ENCODE measurements at places on chromosomes 12 and 14.
A peak's percentile ranks its signal among the peaks of the same experiment; 100 is the strongest.

DNA sequence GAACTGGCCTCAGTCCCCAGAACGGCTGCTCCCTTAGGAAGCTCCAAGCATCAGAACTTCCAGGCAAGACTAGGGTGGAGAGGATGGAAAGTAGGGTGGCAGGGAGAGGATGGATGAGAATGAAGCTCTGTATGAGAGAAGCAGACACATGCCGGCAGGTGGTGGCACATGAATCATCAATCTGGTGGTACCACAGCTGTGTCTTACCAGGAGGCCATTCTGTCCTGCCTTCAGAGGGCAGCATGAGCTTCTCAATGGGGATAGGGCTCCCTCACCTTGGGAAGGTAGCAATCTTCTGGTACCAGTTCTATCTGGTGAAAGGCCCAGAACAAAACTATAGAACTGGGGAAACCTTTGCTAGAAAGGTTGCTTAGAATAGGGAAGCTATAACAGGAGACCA lies 55.4 kb upstream of the PYGL start:
- DNase-seq: no peak

DNA sequence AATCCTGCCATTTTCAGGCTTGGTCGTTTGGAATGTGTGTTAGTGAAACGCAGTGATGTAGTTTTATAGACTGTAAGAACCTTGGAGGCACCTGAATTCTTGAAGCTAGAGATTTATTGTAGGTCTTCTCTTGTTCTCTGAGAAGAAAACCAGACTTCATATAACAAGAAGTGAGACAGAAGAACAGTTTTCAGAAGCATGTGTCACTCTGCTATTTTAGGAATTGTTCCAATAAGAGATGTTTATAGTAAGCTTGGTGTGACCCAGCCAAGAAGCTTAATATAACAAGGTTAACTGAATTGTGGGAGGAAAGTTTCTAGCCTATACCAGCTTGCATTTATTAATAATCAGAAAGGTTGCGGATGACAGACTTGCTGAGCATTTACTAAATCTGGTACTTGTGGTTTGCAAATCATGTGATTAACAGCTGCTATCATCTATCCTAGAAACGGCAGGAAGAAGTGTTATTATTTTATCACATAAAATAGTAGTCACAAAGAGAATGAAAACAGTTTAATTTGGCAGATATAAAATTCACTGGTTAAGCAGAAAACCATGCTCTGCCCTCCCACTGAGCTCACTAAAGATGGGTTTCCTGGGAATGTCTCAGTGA lies 49.2 kb upstream of the BCAT1 start:
- no peak for DNase-seq

- DNase-seq: no peak
Observed at GRCh38 chr12:3901116-3901515, 27.9 kb upstream of the PARP11 start.

DNA sequence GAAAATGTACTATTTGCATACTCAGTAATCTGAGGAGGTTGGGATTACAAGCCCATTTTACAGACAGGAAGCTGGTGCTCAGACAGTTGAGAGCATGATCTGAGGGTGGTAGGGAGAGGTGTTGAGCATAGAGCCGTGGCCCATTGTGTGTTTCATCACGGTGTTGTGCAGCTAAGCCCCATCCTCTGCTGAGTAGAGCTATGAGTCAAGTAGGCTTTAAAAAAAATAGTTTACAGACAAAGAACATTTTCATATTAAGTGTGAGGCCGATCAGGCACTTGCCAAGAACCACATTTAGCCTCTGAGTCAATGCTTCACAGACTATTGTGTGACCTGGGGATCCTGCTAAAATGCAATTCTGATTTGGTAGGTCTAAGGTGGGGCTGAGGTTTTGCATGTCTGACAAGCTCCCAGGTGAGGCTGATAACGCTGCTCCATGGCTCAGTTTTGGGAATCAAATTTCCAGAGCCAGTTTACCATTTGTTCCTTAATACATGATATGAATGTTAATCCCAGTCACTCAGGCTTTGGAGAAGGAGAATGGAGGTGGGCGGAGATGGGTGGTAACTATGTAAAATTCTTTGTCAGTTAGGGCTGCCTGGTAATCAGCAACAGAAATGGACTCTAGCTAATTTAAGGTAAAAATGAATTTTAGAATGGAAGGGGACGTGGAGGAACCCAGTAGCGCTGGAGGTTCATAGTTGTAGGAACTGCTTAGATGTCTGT lies 22.2 kb downstream of the ZNF664 start:
- DNase-seq: no peak

GRCh38 chr14:103007555-103007954 lies 49.8 kb downstream of the CDC42BPB start:
- no peak for DNase-seq

- no peak for DNase-seq
Observed at GRCh38 chr12:86473231-86473630, 217.0 kb upstream of the MGAT4C start.

DNA sequence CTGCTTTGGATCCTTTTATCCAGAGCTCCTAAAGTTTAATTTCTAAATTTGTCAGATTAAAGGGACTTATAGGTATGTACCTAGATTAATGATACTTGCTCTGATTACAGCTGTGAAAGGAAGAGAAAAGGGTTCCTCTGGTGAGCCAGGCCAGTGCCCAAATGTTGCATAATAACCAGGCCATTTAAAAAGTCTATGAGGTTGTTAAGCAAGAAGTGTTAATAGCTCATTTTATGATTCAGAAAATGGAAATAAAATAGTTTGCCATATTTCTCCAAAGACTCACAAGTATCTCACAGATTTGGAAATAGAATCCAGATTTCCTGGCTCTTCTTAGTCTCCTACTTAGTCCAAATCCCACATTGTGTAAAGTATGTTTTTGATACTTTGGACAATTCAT lies 67.6 kb downstream of the SLC38A6 start:
- DNase-seq: no peak

DNA sequence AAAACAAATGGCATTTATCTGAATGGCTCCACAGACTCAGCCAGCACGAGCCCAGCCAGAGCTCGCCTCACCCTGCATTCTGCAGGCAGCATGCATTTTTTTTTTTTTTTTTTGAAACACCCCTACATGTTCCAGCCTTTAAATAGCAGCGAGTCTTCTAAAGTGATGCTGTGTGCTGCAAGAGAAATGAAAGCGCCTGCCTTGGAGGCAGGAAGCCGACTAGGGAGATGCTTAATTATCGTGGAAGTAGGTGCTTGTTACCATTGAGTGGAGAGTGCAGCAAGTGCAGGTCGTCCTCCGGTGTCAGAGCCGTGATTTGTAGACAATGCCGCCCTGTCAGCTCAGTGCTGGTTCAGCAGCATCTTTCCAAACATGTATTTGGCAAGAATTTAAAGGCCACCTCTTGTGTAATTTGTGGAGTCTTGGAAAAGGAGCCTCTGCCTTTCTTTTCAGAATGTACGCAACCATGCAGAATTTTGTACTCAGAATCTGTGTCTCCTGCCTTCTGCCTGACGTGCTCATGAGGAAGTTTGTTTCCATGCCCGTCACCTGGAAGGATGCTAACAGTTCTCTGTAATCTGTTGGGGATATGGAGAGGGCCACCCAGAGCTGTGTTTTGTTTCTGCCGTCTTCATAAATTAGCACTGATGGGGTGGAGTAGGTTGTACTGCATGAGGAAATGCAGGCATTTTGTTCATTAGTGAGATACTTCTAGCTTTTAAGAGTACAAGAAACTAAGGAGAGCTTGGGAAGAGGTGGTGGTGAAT lies 345.9 kb upstream of the RGS6 start:
- no peak for DNase-seq

DNA sequence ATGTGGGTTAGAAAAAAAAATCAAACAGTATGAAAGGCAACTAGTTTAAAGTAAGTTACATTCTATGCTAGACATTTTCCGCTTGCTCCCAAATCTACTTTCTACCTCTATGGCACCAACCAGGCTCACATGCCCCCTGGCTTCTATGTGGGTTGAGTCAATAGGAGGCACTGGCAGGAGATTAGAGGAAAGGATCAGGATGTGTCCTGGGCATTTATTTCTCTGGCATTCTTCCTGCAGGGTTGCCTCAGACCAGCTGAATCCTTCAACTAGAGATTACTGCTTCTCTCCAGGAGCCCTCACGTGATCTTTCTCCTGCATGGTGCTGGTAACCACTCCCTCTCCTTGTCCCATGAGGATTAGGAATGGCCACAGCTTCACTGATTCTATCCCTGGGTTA lies 14.9 kb upstream of the CCDC60 start:
- DNase-seq: no peak

DNA sequence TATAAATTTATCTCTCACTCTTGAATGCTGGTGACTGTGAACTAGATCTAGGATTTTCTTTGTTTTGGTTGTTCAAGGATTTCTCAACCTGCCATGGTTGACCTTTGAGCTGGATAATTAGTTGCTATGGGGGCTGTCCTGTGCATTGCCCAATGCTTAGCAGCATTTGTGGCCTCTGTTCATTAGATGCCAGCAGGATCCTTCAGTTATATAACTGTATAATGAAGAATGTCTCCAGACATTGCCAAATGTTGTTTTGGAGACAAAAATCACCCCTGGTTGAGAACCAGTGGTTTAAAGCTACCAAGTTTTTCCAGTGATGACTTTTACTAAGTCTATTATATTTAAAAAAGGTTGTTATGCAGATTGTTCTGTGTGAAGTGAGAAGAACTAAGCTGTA lies 147.9 kb upstream of the STXBP6 start:
- DNase-seq: no peak

- peak; percentile 74 for DNase-seq
Observed at GRCh38 chr14:45698462-45699134, 445.6 kb upstream of the MIS18BP1 start.

GRCh38 chr12:42270596-42270995 lies 32.5 kb upstream of the YAF2 start:
- no peak for DNase-seq

- no peak for DNase-seq
Observed at GRCh38 chr12:93080994-93081809, 152.1 kb upstream of the EEA1 start.

DNA sequence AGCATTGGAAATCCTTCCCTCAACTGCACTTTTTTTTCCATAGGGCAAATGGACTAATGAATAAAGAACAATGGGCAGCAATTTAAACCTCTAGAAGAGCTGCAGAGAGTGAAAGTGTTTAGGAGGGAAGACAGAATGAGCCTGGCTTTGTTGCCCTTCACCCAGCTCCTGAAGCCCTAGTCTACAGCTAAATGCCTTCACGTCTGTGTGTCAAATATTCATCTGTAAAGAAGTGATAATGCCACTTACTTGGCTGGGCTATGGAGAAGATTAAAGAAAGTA lies 45.6 kb downstream of the FLRT2 start:
- no peak for DNase-seq

DNA sequence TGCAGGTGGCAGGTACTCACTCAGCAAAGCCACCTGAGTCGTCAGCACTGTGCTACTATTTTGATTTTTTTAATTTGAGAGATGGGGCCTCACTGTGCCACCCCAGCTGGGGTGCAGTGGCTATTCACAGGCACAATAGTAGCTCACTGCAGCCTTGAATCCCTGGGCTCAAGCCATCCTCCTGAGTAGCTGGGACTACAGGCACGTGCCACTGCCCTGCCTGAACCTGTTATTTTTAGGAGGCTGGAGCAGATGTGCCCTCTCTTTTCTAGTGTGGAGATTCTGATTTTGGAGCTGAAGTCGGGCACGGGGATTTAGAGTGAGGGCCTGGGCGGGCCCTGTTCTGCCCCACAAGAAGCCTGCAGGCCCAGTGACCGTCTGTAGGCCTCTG lies 17.3 kb downstream of the SLC25A47 start:
- no peak for DNase-seq

DNA sequence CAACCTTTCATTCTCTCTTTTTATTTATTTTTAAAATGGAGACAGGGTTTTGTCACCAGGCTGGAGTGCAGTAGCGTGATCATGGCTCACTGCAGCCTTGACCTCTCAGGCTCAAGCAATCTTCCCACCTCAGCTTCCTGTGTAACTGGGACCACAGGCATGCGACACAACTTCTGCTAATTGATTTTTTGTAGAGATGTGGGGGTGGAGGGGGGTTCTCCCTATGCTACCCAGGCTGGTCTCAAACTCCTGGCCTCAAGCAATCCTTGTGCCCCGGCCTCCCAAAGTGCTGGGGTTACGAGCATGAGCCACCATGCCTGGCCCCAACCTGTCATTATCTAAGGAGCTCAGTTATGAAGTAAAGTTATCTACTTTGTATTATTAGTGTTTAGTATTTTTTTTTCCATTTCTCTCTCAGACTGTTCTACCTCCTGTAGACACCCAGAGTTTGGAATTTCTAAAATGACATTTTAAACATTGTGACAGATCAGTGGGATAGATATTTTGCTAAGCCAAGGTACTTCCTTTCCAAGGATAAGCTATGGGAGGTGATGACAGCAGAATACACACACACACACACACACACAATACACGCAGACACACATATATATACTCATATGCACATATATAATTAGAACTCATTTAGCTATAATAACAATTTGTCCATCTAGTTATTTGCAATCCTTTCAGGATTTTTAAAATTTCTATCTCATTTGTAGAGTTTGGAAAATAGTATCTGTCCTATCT lies 2.1 kb upstream of the USP44 start:
- no peak for DNase-seq

GRCh38 chr14:73235531-73236155 lies 1.7 kb upstream of the PAPLN start:
- no peak for DNase-seq

DNA sequence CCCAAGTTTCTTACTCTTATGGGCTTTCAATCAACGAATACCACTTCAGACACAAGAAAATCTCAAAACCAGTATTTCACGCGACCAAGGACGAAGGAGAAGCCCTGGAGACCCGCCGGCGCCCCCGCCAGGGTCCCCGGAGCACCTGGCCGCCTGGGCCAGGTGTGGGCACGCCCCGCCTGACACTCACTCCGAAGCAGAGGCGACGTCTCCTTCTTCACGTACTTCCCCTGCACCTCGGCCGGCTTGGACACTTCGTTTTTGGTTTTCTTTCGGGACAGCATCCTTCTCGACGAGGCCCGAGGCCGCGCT lies 466 bp downstream of the SAV1 start:
- DNase-seq: peak; percentile 33

DNA sequence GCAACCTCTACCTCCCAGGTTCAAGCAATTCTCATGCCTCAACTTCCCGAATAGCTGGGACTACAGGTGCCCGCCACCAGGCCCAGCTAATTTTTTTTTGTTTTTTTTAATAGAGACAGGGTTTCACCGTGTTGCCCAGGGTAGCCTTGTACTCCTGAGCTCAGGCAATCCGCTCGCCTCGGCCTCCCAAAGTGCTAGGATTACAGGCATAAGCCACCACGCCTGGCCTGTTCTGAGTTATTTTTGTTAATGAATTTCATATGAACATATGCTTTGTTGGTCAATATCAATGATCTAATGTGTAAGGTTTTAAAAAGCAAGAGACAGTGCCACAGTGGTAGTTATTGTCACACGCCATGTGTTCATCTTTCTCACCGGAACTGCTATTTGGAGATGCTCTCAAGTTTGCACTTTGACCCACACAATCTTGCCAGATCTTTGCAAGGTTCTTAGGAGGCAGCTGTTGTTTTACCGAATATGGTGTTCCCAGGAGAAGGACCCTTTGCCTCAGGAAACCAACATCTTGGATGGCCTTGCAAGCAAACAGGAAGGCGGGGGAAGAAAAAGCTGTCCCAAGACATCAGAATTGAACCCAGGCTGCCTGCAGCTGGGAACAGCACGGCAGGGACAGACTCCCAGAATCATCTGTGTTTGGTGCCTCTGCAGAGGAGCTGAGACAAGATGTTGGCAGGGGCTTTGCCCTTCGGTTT lies 30.0 kb downstream of the GALNT16 start:
- DNase-seq: no peak
